ENCODE measurements at places on chromosomes 2 and 18. TPM values are rescaled to one million over a fixed set of nuclear protein-coding genes. Genes with fewer than 3 reads are reported as not detected.

Gene ICOS
- 76.2 TPM for total RNA-seq

Gene RMC1
- total RNA-seq: 42.9 TPM

Gene FOXI3
- total RNA-seq: not detected

Gene GDF7
- 0.11 TPM for total RNA-seq

Gene ARMC9
- 2.5 TPM for total RNA-seq

Gene CNNM4
- 10.1 TPM for total RNA-seq

Gene RGPD3
- total RNA-seq: 0.34 TPM

Gene VWA3B
- total RNA-seq: not detected

Gene AQP12B
- not detected for total RNA-seq

Gene MSTN
- not detected for total RNA-seq

Gene SLC23A3
- total RNA-seq: 1.9 TPM

Gene DSC3
- not detected for total RNA-seq

DNA sequence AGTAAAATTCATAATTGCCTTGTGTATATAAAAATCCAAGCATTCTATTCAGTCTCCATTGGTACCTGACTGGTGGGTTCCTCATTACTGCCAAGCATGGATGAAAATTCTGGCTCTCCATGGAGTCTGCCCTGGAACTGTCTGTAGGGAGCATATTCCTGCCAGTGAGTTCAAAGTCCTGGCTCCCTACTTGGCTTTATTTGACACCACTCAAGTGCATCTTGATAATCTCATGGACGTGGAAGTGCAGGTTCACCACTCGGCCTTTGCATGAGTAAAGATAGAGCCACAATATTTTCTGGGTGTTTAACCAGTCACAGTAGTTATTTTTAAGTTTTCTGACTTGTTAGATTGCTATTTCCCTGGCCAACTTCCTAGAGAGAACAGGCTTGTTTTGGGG lies 63.5 kb downstream of the CNTNAP5 start:
- DNase-seq: no peak

DNA sequence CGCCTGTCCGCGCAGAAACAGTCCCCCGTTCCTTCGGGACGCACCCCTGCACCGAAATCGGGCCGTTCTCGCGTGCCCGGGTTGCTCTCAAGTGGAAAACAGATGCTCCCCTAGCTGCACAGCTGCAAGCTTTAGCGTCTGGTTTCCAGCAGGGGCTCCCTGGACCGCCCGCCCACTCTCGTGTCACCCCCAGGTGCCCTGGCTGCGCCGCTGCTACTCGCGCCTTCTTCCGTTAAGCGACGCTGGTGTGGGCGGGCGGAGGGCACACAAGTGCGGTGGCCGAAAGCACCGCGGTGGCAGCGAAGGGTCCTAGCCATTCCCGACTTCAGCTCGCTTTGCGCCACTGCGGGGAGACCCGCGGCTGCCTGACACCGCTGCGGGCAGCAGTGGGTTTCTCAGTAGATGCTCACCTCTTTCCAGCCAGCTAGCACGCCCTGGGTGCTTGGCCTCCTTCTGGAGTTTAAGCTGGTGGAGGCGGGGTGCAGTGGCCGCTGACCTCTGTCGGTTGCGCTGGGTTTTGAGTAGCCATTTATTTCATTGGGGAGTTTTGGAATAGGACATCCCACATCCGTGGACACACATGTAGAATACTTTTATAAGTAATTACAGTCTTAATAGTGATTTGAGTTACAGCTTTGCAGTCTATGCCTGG lies 806 bp downstream of the ZNF407 start:
- peak; percentile 64 for DNase-seq

GRCh38 chr18:10148189-10148929 lies 234.5 kb downstream of the VAPA start:
- DNase-seq: no peak

- no peak for DNase-seq
Measured at GRCh38 chr2:111534910-111535352, 349.1 kb downstream of the ANAPC1 start.

DNA sequence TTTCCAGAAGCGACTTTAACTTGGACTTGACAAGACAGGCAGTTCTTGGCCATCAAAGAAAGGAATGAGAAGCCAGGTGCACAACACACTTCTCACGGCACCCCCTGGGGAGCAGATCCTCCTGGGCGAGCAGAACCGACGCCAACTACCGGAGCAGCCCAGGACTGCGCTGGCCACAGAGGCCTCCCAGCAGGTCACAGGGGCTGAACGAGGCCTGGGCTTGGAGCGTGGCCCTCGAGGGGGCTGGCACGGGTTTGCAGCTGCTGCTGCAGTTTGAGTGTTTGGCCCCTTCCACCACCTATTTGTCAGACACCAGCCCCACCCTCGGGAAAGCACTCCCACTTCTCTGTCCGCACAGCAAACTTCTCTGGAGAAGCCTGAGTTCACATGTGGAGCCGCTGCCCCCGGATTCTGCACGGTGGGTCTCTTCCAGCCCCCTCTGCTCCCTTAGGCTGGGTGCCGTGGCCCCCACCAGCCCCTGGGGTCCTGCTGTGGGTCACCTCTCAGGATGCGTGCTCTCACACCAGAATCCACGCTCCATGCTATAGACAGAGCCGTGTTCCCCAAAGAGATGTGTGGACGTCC lies 306.7 kb upstream of the SALL3 start:
- DNase-seq: no peak

GRCh38 chr2:232139786-232140562 lies 178.5 kb downstream of the DIS3L2 start:
- DNase-seq: no peak

- no peak for DNase-seq
Measured at GRCh38 chr2:86284987-86285386, 52.4 kb downstream of the REEP1 start.

DNA sequence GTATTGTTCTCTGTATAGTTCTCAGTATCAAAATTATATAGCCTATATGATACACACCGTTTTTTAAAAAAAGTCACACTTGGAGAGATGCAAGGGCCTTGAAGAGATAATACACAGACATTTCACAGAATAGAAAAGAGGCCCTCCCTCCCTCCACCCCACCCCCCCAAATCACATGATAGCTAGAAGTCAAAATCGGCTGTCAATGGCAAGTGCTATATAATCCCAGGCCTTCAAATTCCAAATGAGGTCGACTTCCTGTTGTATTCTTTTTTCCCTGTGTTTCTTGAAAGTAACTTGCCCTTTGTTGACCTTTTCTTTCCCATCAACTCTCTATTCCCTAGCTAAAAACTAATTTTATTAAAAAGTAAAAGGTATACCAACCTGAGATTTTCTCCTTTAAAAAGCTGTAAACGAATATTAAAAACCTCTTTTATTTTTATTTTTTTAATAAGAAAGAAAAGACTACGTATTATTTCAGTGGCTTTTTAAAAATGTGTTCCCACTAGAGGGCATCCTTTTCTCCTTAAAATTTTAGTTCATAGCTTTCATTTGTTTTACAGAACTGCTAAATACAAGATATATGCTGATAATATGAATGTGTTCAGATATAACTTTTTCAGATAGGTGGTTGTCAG lies 46.6 kb downstream of the KCMF1 start:
- DNase-seq: no peak

DNA sequence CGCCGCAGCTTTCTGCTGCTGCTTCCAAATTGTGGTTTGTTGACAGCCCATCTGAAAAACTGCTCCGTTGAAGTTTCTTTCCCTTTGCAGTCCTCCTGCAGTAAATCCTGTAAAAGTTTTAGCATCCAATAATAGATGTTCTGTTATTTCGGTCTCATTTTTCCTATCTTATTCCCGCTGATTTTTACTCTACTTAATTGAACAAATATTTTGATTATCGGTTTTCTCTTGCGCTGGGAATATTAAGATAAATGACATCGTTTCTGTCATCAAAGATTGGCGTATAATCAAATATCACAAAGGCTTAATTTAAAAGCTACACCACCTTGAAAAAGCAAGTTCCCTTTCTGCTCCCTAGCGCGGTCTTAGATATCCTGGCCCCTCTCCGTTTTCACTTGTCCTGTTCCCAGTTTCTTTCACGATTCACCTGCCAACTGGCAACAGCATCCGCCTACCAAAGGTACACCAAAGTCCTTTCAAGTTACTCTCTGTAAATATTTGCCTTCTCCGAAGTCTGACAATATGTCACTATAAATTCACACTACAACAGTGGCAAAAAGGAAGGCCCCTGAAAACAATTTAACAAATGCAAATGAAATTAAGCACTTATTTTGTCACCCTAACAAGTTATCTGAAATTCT lies 1.0 kb upstream of the STRN start:
- no peak for DNase-seq

DNA sequence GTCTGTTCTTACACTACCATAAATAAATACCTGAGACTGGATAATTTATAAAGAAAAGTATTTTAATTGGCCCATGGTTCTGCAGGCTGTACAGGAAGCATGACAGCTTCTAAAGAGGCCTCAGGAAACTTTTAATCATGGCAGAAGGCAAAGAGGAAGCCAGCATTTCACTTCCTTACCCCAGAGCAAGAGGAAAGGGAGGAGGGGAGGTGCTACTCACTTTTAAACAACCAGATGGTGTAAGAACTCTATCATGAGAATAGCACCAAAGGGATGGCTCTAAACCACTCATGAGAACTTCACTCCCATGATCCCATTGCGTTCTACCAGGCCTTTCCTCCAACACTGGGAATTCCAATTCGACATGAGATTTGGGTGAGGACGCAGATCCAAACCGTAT lies 344.4 kb upstream of the SLC39A10 start:
- DNase-seq: no peak

DNA sequence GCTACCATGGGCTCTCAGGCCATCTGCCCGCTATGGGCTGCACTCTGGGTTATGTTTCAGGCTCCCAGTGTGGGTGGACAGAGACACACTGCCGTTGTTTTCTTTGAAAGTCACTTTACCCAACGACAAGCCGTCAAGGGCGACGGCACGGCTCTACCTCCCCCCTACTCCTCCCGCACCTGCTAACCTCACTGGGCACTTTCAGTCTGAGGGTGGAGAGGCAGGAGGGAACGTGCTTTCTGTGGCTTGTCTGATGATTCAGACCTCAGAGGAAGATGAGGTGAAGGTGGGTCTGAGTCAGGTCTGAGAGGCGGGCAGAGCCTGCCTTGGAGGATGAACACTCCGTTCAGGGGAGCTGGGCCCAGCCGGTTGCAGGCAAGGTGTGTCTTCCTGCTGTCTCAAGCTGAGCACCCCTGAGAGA lies 147.6 kb upstream of the HDAC4 start:
- peak; percentile 37 for DNase-seq

GRCh38 chr18:68694316-68694715 lies 20.6 kb downstream of the TMX3 start:
- DNase-seq: no peak

- DNase-seq: no peak
Measured at GRCh38 chr2:197908990-197909776, 104.8 kb downstream of the PLCL1 start.

- DNase-seq: no peak
Measured at GRCh38 chr2:105490204-105490603, 91.4 kb upstream of the FHL2 start.

GRCh38 chr2:191777351-191777750 lies 69.5 kb downstream of the CAVIN2 start:
- DNase-seq: no peak

GRCh38 chr18:49510393-49511115 lies 23.5 kb upstream of the C18orf32 start:
- DNase-seq: peak; percentile 16

- DNase-seq: no peak
Measured at GRCh38 chr2:3377279-3377611, 373 bp downstream of the EIPR1 start.

GRCh38 chr18:30106356-30106755 lies 936.2 kb downstream of the DSC3 start:
- no peak for DNase-seq

GRCh38 chr18:79222790-79223189 lies 153.6 kb downstream of the ATP9B start:
- DNase-seq: no peak
